ENCODE measurements at places on chromosomes 4 and X.
A peak's percentile ranks its signal among the peaks of the same experiment; 100 is the strongest.

DNA sequence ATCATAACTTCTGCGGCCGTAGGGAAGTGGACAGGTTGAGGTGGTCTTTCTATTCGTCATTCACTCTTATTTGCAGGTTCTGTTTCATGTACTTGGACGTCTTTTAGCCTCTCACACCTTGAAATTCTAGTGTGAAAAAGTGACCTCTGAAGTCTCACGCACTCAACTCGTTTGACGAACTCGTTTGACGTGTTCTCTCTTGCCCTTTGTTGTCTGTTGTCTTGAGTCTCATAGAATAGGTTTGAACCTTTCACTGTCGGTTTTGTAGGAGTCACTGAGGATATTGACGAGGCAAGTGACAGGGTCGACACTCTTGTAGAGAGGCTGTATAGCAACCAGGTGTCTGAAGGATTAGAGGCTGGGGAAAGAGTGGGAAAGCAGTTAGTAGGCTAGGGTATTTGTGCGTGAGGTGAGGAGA, 1.1 kb upstream of the PGRMC2 start:
- DNase-seq = no peak

DNA sequence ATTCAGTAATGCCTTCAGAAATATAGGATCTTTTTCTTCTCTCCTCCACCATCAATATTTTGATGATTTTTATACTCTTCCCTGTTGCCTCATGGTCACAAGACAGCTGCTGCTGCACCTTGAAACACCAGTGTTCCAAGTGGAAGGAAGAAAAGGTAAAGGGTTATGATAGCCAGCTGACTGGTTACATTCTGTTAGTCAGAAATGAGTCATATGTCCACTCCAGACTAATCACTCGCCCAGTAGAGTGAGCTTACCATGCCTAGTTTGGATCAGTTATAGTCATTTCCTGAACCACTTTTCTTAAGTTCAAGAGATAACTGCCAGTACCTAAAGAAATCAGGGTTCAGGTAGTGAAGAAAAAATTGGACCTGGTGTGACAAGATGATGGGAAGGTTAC, 532.3 kb upstream of the SMIM31 start:
- no peak for DNase-seq

- no peak for DNase-seq
Observed at GRCh38 chrX:65093658-65094057, 117.4 kb upstream of the ZC4H2 start.

DNA sequence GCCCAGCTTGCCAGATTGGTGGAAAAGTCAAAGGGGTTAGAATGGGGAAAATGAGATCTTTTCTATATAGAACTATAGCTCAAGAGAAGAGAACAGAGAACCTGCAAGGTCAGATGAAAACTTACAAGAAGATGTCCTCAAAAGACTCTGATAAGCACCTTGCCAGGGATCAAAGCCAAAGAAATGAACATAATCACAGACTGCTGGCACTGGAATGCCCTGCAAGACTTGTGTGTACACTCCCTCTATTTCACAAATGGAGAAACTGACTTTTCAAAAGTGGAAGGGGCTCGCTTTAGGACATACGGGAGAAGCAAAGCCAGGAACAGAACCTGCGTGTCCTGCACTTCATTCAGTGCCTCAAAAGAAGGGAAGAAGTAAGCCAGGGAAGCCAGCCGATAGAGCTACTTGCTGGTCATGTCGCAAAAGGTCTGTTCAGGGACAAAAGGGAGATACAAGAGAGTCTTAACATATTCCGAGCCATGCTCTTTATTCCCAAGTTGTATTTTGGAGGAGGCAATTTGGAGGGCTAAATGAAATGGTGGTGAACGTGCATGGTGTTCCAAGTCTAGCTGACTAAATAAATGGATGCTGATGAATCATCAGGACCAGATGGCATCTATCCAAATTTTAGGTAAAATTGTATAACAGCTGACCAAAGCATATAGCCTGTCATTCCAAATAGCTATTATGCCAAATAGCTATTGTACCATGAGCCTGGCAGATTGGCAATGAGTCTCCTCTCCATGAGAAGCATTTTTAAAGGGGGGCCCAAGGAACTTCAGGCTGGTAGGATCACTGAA, 175.6 kb upstream of the GPC4 start:
- DNase-seq = no peak

DNA sequence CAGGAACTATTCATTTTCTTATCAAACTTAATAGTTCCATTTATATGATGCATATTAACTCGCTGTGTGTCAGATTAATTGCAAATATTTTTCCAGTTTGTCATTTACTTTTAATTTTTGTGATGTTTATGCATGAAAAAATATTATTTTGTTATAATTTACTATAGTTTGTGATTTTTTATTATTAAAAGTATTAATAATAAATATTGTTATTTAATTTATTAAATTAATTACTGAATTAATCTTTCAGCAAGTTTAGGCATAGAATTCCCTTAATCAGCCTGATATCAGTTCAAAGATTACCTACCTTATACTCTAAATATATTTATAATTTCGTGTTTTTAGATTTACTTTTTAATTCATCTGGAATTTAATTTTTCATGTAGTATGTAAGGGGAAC, 15.5 kb upstream of the ATOH1 start:
- no peak for DNase-seq

GRCh38 chrX:154460326-154460725, 2.2 kb downstream of the PLXNA3 start:
- DNase-seq = no peak

DNA sequence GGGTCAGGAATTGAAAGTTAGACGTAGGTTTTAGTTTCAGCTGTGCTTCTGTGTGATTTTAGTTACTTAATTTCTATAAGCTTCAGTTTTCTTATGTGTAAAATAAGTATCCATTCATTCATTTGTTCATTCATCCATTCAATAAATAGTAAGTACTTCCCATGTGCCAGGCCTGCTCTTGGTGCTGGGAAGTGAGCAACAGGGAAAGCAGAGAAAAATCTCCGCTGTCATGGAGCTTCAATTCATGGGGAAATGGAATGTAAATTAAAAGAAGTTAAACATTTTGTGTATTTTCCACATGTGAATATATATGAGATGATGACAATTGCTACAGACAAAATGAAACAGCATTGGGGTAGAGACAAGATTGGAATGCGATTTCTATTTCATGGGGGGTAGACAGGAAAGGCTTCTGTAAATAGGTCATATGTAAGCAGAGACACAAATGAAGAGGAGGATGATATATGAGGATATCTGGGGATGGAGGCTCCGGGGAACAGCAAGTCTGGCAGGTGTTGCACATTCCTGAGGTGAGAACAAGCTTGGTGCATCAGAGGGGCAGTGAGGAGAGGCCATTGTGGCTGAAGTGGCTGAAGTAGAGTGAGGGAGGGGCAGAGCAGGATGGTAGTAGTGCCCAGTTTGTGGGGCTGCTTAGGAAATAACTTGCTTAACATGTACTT, 66.2 kb downstream of the FHIP1A start:
- DNase-seq = no peak

DNA sequence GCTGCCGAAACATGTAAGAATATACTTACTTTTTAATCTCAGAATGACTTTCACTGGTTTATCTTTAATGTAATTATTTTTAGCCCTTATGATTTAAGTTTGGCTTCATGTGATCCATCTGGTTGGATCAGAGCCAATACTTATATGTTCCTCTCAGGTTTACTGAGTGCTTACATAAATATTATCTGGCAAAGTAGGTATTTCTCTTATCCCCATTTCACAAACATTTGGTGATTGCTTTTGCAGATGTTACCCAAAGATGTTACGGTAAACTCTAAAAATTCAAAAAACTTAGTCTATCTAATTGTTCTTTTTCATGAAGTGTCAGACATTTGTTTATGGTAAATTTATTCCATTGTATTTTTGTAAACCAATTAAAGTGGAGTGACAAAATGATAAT, 115.0 kb upstream of the TLL1 start:
- no peak for DNase-seq

- DNase-seq = no peak
Observed at GRCh38 chr4:112225157-112225556, 6.4 kb upstream of the AP1AR start.

DNA sequence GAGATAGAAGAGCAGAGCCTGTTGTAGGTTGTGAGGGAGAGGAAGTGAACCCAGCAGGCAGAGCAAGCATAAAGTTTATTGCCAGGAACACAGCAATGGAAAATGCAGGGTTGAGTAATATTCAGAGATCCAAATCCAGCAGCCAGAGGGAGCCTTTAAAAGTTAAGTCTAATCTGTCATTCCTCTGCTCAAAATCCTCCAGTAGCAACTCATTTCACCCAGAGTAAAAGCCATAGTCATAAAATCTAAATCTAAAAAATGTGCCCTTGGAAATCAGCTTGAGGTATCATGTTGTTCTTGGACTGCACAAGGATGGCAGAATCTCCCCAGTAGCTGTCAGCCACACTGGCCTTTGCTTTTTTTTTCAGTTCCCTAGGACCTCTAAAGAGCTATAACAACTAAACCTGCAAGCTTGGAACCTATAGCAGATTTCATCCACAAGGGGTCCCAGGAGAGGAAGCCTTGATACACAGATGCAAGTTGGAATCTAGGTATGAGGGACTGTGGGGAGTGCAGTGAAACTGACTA, 62.9 kb upstream of the FRAS1 start:
- peak; percentile 10 for DNase-seq

DNA sequence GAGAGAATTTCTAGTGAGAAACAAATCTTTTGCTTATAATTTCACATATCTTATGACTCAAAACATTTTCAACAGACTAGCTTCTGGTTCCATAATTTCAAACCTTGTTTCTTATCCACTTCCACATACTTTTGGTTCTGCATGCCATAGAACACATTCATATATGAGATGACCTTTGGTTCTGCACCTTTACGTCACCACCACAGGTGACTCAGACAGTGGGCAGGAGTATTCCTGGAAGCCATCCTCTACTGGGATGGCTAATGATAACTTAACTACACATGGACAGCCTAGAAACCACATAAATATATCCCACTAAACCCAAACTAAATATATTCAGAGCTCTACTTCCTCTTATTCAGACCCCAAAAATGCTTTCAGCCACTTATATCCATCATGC, 133.3 kb downstream of the DCK start:
- DNase-seq = no peak

- DNase-seq = no peak
Observed at GRCh38 chr4:109764789-109765402, 35.0 kb upstream of the PLA2G12A start.
